Memory B cell (primary cell): ENCODE measurements at places on chromosomes 16 and 17.

GRCh38 chr17:31678431-31678830 is 180.6 kb downstream of the COPRS start:
- H3K4me3 ChIP-seq, result no peak overlapping the region
- no peaks in the 10 kb centered on the region for H3K36me3 ChIP-seq
- peaks cover 6% of the 10 kb centered on the region for H3K4me1 ChIP-seq
- DNase-seq, result no peak

DNA sequence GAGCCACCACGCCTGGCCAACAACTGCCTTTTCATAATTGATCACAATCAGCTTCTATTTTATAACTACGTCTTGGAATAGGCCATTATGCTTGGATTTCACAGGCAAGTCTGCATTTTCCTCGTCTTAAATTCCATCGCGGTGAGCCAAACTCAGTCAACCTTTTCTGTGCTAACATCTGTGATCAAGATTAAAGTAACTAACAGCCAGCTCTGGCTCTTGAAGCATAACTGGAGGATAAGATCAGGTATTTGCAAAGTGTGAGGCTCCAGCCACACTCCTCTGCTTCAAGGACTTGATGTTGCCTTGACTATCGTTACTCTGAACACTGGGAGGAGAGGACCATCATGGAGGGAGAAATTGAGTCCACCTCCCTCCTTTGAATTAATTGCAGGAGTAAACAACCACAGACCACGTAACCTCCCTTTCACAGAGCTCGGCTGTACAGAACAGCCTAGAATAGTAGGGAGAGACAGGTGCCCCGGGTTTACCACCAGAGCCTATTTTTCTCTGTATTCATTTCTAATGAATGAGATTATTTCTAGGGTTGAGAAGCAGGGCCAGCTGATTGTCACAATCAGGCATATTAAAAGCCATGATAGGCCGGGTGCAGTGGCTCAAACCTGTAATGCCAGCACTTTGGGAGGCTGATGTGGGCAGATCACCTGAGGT is 143.0 kb downstream of the XYLT1 start:
- H3K4me1 ChIP-seq, result peaks cover 9% of the 10 kb centered on the region
- no peak overlapping the region for H3K4me3 ChIP-seq
- peaks cover 3% of the 10 kb centered on the region for H3K36me3 ChIP-seq
- H3K27ac ChIP-seq, result no peak overlapping the region
- no peaks in the 10 kb centered on the region for H3K27me3 ChIP-seq

GRCh38 chr17:63442074-63442473 is 4.0 kb downstream of the CYB561 start:
- H3K4me3 ChIP-seq, result no peak overlapping the region
- DNase-seq, result no peak
- H3K27ac ChIP-seq, result no peak overlapping the region
- H3K4me1 ChIP-seq, result peaks cover 15% of the 10 kb centered on the region

DNA sequence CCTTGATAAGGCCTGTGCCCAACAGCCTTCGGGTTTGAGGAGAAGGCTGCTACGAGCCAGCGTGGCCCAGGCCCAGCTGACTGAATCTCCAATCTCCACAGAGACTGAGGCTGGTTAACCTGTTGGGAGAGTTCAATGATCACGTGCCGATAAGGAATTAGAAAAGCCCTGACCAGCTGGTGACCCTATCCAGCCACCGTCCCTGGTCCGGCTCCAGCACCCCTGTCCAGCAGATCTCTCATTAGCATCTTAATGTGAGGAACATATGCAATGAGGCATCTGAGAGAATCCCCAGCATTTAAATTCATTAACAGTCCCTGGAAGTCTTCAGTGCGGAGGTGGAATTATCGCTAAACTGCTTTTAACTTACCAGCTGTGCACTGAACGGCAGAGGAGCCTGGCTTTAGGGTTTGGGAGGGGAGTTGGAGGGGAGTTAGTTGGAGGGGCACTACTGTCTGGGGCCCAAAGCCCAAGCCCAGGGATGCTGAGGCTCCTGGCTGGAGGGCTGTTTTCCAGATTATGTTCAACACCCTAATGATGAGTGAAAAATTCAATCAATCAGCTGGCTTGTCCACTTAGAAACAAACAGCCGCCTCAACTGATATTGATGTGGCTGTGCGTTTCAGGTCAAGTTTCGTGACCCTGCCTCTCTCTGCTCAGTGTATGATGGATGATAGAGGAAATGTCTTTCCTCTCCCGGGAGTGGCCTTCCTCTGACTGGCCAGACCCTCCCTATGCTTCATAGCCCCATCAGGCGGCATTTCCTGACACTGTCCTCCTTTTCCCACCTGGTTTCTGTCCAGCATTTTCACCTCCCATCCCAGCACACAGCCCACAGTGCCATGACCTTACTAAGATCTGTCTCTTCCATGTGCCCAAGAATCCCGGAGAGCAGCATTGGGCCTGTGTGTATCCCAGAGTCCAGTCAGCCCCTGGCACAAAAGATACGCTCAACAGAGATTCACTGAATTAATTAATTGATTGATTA is 184.5 kb downstream of the CCT6B start:
- H3K27me3 ChIP-seq, result peaks cover 27% of the 10 kb centered on the region
- DNase-seq, result no peak
- H3K4me3 ChIP-seq, result no peak overlapping the region
- H3K4me1 ChIP-seq, result no peaks in the 10 kb centered on the region

- peak overlapping the region; percentile 44 for H3K4me3 ChIP-seq
- H3K27me3 ChIP-seq, result no peaks in the 10 kb centered on the region
- peak overlapping the region; percentile 75 for H3K27ac ChIP-seq
- H3K36me3 ChIP-seq, result peaks cover 7% of the 10 kb centered on the region
- peaks cover 50% of the 10 kb centered on the region for H3K4me1 ChIP-seq
Measured at GRCh38 chr16:84754956-84755672, 55.3 kb downstream of the USP10 start.

GRCh38 chr17:37384560-37385149 is 8.9 kb downstream of the C17orf78 start:
- no peak overlapping the region for H3K27ac ChIP-seq
- no peaks in the 10 kb centered on the region for H3K27me3 ChIP-seq
- no peaks in the 10 kb centered on the region for H3K4me1 ChIP-seq

DNA sequence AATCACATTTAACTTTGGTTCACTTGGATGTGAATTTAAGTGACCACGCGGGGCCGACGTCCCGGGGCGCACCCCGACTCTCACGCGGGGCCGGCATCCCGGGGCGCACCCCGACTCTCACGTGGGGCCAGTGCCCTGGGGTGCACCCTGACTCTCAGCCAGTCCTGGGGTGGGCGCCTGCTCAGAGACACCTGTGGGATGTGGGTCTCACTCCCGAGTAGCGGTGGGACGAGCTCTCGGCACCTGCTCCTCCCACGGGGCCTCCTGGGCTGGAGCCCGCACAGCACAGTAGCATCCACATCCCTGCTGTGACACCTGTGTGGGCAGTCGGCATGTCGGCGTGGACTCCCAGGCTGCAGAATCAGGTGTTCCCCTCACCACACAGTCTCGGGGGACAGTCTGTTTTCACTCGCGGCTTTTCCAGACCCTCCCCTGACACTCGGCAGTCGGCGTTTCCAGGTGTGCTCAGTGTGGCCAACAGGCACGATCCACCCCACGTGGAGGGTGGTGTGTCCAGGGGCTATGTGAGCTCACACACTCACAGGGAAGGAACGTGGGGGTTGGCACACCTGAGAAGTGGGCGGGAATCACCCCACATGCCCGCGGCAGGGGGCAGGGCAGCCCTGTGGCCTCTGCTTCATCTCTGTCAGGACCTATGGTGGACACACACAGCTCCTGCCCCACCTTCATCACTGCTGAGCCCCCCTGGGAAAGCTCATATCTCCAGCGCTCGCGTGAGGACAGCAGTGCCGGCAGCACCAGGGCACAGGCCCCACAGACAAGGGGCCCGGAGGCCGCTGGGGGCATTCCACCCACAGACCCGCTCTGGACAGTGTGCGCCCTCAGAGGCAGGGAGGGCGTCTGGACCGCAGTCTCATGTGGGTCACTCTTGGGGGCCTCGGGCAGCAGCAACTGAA is 51.8 kb downstream of the LMF1 start:
- DNase-seq, result no peak
- peaks cover 12% of the 10 kb centered on the region for H3K4me1 ChIP-seq
- H3K27me3 ChIP-seq, result no peaks in the 10 kb centered on the region
- H3K27ac ChIP-seq, result no peak overlapping the region
- H3K36me3 ChIP-seq, result peaks cover 21% of the 10 kb centered on the region

DNA sequence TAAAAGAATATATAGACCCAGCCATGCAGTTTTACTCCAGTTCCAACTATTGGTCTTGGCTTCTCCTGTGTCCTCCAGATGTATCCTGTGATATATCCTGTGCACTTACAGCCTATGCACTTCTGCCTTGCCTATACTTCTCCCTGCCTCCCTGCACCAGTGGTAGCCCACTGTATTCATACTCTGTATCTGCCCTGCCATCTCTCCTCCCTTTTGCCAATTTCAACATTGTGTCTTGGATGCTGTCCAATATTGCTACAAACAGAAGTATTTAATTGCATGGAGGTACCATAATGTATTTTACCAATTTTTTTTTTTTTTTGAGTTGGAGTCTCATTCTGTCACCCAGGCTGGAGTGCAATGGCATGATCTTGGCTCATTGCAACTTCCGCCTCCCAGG is 242.7 kb downstream of the HAPSTR1 start:
- H3K27ac ChIP-seq, result no peak overlapping the region
- H3K36me3 ChIP-seq, result no peaks in the 10 kb centered on the region
- DNase-seq, result no peak

- H3K36me3 ChIP-seq, result no peaks in the 10 kb centered on the region
- H3K4me1 ChIP-seq, result no peaks in the 10 kb centered on the region
- no peak overlapping the region for H3K4me3 ChIP-seq
- peaks cover 12% of the 10 kb centered on the region for H3K27me3 ChIP-seq
- H3K27ac ChIP-seq, result no peak overlapping the region
Measured at GRCh38 chr16:27819881-27820610, 243.5 kb downstream of the GSG1L start.
